ENCODE measurements at places on chromosomes 12 and 14. TPM values are rescaled to one million over a fixed set of nuclear protein-coding genes. Genes with fewer than 3 reads are reported as not detected.

Gene IFNG-AS1
- 3.2 TPM for total RNA-seq

Gene TESPA1
- 35.5 TPM for total RNA-seq

Gene ANO2
- not detected for total RNA-seq

DNA sequence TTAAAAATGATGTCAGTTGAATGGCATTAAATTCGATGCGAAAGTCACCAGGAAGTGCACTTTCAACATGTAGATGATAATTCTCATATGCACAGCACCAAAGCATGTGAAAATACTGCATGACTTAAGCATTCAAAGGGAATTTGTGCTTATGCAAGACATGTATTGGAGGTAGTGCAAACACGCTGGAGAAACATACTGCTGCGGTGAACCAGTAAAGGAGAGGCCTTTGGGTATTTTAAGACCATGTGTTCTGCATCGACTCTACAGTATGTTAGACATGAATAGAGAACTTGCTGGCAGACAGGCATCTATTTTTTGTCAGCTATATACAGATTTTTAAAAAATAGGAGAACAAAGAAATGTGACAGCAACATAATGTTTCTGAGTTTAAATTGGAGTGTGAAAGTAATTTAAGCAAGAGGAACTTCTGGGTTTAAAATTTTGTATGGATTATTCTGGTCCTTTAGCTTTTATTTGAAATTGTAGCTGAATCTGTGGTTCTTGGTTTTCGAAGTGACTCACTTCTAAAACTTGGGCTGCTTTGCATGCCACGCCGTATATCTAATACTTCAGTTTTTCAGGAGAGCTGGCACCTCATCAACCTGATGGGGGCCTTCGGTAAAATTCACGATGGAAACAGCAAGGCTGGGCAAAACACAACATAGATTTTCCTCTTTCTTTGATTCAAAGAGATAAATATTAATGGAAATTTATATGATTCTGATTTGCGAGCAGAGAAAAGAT, 408.7 kb downstream of the APAF1 start:
- H3K27me3 ChIP-seq: no peaks in the 10 kb centered on the region
- DNase-seq: no peak
- no peaks in the 10 kb centered on the region for H3K36me3 ChIP-seq
- no peaks in the 10 kb centered on the region for H3K4me1 ChIP-seq
- H3K4me3 ChIP-seq: no peak overlapping the region

DNA sequence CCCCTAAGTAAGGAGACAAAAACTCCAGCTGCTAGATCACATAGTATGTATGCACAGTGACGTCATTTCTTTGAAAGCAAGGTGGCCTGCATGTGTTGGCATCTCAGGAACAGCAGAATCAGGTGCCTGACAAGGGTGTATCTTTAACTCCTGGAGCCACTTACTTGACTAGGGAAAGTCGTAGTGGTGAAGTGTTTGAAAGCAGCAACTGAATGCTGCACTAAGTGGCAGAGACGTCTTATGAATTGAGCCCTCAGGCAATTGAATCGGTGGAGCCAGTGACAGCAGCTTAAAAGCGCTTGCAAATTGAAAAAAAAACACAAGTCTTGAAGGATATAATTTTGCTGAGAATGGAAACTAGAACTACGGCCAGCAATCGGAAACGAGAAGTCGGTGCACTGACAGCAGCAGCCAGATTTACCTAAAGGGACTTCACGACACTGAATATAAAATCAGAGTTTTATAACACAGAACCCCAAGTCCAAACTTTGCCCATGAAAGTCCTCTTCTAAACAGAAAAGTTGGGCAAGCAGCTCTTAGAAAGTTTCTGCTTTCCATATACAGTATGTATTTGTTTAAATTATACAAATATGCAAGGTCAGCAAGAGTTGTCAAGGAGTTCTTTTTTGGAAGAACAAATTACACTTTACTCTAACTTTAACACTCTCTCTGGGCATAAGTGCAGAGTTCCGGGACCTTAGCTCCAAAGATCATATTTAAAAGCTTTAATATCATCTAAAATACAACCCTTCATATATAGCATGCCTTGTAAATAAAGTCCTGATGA, 1.1 kb downstream of the IGF1 start:
- H3K27me3 ChIP-seq: peaks cover 6% of the 10 kb centered on the region
- no peak overlapping the region for H3K27ac ChIP-seq
- H3K36me3 ChIP-seq: no peaks in the 10 kb centered on the region
- no peak for DNase-seq
- H3K4me3 ChIP-seq: no peak overlapping the region

GRCh38 chr14:53509276-53510244, 356.4 kb upstream of the DDHD1 start:
- no peak overlapping the region for H3K4me3 ChIP-seq
- no peaks in the 10 kb centered on the region for H3K27me3 ChIP-seq
- H3K36me3 ChIP-seq: no peaks in the 10 kb centered on the region
- no peak overlapping the region for H3K27ac ChIP-seq
- DNase-seq: no peak
- no peaks in the 10 kb centered on the region for H3K4me1 ChIP-seq

DNA sequence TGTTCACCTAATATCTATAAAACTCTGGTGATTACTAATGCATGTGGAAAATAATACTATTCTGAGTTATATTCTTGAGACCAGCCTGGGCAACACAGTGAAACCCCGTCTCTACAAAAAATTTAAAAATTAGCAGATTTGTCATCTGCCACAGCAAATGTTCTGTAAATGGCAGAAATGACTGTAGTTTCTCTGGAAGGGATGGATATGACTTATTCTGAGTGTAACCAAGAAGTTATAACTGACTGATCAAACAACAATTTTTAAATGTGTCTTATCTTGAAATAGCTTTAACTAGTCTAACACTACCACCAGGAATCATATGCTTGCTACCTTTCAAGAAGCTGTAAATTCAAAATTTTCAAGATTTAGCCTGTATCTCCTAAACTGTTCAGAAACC, 88.7 kb downstream of the PLBD1 start:
- no peaks in the 10 kb centered on the region for H3K27me3 ChIP-seq
- no peaks in the 10 kb centered on the region for H3K4me1 ChIP-seq
- H3K4me3 ChIP-seq: no peak overlapping the region

DNA sequence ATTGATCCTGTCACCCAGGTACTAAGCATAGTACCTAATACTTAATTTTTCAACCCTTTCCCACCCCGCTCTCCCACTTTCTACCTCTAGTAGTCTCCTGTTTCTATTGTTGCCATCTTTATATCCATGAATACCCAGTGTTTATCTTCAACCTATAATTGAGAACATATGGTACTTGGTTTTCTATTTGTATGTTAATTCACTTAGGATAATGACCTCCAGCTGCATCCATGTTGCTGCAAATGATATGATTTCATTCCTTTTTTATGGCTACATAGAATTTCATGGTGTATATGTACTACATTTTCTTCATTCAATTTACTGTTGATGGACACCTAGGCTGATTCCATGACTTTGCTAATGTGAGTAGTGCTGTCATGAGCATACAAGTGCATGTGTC, 547.3 kb upstream of the NOVA1 start:
- H3K27me3 ChIP-seq: no peaks in the 10 kb centered on the region
- no peak overlapping the region for H3K27ac ChIP-seq
- no peak for DNase-seq
- no peak overlapping the region for H3K4me3 ChIP-seq
- H3K4me1 ChIP-seq: no peaks in the 10 kb centered on the region
- H3K36me3 ChIP-seq: no peaks in the 10 kb centered on the region

GRCh38 chr12:62438098-62438692, 28.4 kb upstream of the MON2 start:
- peaks cover 10% of the 10 kb centered on the region for H3K27me3 ChIP-seq
- no peak for DNase-seq
- H3K27ac ChIP-seq: no peak overlapping the region

DNA sequence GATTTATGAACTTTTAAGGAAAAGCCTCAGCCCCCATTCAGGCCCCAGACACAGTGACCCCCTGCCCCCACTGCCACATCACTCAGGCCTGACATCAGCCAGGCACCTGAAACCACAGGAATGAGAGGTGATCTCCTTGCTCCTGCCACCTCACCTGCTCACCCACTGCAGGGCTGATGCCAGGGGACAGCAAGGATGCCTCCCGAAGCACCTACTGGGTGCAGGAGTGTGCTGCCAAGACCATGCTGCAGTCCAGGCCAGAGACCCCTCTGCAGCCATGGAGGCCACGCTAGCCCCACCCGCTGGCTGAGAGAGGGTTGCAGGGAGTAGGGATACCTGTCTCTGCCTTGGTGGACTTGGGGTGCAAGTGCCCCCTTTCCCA, 18.6 kb upstream of the KRT7 start:
- no peak overlapping the region for H3K27ac ChIP-seq
- DNase-seq: no peak
- no peak overlapping the region for H3K4me3 ChIP-seq
- peaks cover 17% of the 10 kb centered on the region for H3K27me3 ChIP-seq

DNA sequence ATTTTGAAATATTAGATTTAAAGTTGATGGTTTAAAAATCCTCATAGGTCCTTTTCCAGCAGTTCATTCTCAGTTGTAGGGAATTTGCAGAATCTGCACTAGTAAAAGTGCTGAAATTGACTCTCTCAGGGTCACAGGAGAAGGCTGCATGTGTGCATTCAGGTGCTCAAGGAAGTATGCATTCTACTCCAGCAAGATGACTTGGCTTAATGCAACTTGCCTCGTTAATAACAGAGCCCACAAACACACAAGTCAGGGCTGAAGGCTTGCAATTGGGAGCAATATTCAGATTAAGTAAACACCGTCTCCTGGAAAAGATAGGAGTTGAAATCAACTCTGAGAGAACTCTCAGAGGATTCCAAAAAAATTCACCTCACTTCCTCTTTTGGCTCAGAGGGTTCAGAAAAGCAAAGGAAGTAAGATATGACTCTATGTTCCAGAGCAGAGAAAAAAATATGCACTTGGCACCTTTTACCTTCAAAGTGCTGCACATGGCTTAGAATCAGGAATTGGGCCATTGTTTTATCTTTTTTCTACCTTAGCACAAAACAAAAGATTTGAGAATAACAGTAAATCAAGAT, 406.3 kb upstream of the DCN start:
- no peaks in the 10 kb centered on the region for H3K36me3 ChIP-seq
- H3K27me3 ChIP-seq: peaks cover 2% of the 10 kb centered on the region

DNA sequence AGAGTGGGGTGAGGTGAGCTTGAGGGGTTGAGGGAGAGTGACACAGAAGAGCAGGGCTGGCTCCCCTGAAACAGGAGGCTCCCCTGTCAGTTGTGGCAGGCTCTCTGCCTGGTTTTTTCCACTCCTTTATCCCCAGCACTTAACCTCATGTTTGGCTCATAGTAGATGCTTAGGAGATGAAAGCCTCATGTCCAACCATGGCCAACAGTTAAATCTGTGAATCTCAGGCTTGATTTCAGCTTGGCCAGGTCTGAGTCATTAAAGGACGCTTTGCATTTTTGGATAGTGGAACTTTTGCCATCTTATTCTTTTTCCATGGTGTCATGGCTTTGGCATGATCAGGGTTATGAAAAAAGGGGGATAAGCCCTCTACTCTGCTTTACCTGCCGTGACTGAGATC, 117.2 kb downstream of the CACNA1C start:
- no peak overlapping the region for H3K4me3 ChIP-seq
- H3K27ac ChIP-seq: no peak overlapping the region
- no peaks in the 10 kb centered on the region for H3K4me1 ChIP-seq
- H3K36me3 ChIP-seq: no peaks in the 10 kb centered on the region
- no peak for DNase-seq

DNA sequence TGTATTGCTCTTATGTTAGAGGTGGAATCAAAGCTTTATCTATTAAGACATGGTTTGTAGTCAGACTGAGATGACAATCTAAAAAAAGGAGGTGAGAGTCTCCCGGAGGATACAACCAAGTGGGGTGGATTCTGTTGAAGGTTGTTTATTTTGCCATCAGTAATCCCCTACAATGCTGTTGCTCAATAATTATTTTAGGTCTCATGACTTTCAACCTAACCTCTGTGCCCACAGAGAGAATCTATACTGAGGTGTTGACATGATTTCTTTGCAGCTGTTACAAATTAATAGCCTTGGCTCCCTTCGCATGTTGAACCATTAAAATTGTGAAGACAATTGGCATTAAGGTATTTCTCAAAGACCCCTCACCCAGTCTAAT, 28.7 kb upstream of the FOS start:
- H3K27ac ChIP-seq: no peak overlapping the region
- H3K27me3 ChIP-seq: no peaks in the 10 kb centered on the region
- peaks cover 26% of the 10 kb centered on the region for H3K4me1 ChIP-seq
- no peak for DNase-seq

- no peak for DNase-seq
- peaks cover 2% of the 10 kb centered on the region for H3K36me3 ChIP-seq
- H3K27me3 ChIP-seq: no peaks in the 10 kb centered on the region
Measured at GRCh38 chr14:67987606-67988005, 168.0 kb downstream of the RAD51B start.

- no peaks in the 10 kb centered on the region for H3K36me3 ChIP-seq
- H3K27ac ChIP-seq: no peak overlapping the region
- peaks cover 18% of the 10 kb centered on the region for H3K27me3 ChIP-seq
- H3K4me1 ChIP-seq: no peaks in the 10 kb centered on the region
- no peak for DNase-seq
Measured at GRCh38 chr12:3419558-3419957, 71.4 kb upstream of the PRMT8 start.

DNA sequence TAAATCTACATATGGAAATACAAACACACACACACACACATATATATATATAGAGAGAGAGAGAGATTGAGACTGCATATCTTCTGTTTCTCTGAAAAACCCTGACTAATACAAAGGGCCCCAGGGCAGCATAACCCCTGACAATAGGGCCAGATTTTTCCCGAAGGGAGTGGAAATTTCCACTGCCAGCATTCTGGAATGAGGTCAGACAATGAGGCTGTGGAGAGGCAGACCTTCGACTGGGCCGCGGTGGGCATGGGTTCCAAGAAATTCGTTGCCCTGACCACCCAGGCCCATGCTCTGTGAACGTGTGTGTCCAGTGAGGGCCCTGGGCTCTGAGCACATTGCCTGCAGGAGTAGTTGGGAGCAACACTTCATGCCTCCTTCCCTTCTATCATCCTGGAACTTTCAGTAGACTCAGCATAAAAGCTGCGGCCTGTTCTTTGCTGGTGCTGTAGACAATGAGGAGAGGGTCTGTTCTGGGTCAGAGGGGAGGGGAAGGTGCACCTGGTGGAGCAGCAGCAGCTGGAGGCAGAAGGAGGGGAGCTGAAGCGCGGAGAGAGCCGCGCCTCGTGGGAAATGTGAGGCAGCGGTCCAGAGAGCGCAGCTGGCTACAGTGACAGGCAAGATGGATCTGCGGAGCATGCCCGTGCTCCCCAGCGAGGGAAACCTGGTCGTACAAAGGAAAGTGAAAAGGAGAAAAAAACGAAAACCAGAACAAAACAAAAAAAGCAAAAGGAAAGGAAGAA, 25.6 kb upstream of the CCDC60 start:
- H3K36me3 ChIP-seq: no peaks in the 10 kb centered on the region
- H3K27ac ChIP-seq: no peak overlapping the region
- H3K4me1 ChIP-seq: no peaks in the 10 kb centered on the region
- DNase-seq: no peak
- peaks cover 7% of the 10 kb centered on the region for H3K27me3 ChIP-seq

- no peak overlapping the region for H3K27ac ChIP-seq
- H3K36me3 ChIP-seq: no peaks in the 10 kb centered on the region
- no peak overlapping the region for H3K4me3 ChIP-seq
Measured at GRCh38 chr14:28745176-28745575, 21.4 kb upstream of the FOXG1 start.
